Adrenal gland (tissue), 19 donors: ENCODE measurements at places on chromosomes 11 and 22. TPM values are rescaled to one million over a fixed set of nuclear protein-coding genes. Genes with fewer than 3 reads are reported as not detected.

ST3GAL4 gene
- polyA plus RNA-seq = 254 TPM

GRCh38 chr11:111977146-111978027, 40.2 kb downstream of the DIXDC1 start:
- peaks cover 31% of the 10 kb centered on the region for H3K4me1 ChIP-seq
- no peak overlapping the region for H3K4me3 ChIP-seq
- no peaks in the 10 kb centered on the region for H3K27me3 ChIP-seq
- peak overlapping the region; percentile 80 for H3K27ac ChIP-seq
- DNase-seq = peak; percentile 85

TBC1D10A gene
- 23.2 TPM for polyA plus RNA-seq

RPS6KA4 gene
- polyA plus RNA-seq = 14.4 TPM

DNA sequence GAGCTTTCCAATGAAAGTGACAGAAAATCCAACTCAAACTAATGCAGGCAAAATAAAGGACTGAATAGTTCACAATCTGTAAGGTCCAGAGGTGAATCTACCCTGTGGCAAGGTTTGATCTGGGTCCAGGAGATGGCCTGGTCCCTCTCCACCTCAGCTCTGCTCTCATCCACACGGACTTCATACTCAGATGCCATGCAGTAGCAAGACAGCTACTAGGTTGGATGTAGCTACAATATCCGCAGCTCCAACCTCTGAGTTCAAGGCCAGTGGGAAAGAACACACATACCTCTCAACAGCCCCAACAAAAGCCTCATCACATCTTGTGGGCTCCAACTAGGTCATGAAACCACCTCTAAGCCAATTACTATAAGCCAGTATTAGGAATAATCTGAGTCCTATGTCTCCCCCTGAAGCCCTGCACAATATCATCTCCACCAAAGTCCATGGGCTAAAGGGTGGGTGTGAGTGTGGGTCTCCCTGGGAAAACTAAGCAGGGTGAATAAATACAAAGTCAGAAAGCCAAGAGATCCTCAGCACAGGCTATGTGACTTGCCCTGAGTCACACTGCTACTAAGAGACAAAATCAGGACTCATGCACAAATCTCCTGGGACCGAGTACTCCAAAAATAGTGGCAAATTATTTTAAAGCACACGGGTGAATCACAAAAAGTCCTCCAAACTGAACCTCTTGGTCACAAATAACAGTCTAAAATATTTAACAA, 78.8 kb downstream of the LARGE1 start:
- no peak overlapping the region for H3K4me3 ChIP-seq
- H3K36me3 ChIP-seq = no peaks in the 10 kb centered on the region
- H3K4me1 ChIP-seq = peaks cover 13% of the 10 kb centered on the region
- no peak for DNase-seq

RHOD gene
- 9.9 TPM for polyA plus RNA-seq

GRCh38 chr11:94788396-94788795, 20.2 kb downstream of the AMOTL1 start:
- no peak overlapping the region for H3K4me3 ChIP-seq
- H3K4me1 ChIP-seq = no peaks in the 10 kb centered on the region
- H3K36me3 ChIP-seq = no peaks in the 10 kb centered on the region

GRCh38 chr22:36180038-36180880, 19.7 kb upstream of the APOL3 start:
- H3K36me3 ChIP-seq = no peaks in the 10 kb centered on the region
- H3K27ac ChIP-seq = no peak overlapping the region
- no peaks in the 10 kb centered on the region for H3K27me3 ChIP-seq
- no peaks in the 10 kb centered on the region for H3K4me1 ChIP-seq

GRCh38 chr11:69477086-69477485, 4.4 kb upstream of the LINC01488 start:
- no peak overlapping the region for H3K27ac ChIP-seq
- no peak for DNase-seq
- H3K36me3 ChIP-seq = no peaks in the 10 kb centered on the region
- peaks cover 4% of the 10 kb centered on the region for H3K27me3 ChIP-seq

GRCh38 chr11:17600316-17601255, 53.5 kb downstream of the OTOG start:
- no peak overlapping the region for H3K4me3 ChIP-seq
- H3K4me1 ChIP-seq = no peaks in the 10 kb centered on the region
- no peak for DNase-seq
- no peak overlapping the region for H3K27ac ChIP-seq
- no peaks in the 10 kb centered on the region for H3K36me3 ChIP-seq
- no peaks in the 10 kb centered on the region for H3K27me3 ChIP-seq

DUSP8 gene
- polyA plus RNA-seq = 2.4 TPM

DNA sequence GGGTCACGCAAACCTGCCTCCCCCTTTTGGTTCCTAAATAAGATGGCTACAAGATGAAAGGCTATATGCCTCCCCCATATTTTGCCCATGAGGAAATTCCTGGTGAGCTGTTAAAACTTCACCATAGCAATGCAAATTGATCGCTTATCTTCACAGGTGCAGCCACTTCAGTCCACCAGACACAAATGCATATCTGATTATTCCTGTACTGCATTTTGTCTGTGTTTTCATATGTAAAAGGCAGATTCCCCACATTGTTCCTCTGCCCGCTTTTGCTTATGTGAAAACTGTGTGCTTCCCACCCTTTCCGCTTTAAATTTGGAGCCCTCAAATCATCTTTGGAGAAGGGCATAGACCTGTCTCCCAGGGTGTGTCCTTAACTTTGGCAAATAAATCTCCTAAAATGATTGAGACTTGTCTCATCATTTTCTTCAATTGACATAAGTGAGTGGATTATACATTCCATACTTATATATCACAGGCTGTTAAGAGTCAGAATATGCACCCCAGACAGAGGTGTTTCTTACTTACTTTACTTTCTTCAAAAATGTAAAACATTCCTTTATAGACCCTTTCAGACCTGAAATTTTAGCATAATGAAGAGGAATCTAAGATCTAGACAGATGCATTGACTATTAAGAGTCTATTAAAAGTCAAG, 116.4 kb downstream of the CASP12 start:
- no peaks in the 10 kb centered on the region for H3K27me3 ChIP-seq
- no peak overlapping the region for H3K4me3 ChIP-seq
- no peaks in the 10 kb centered on the region for H3K4me1 ChIP-seq
- H3K27ac ChIP-seq = no peak overlapping the region
- H3K36me3 ChIP-seq = no peaks in the 10 kb centered on the region

ASPHD2 gene
- polyA plus RNA-seq = 0.84 TPM

DNA sequence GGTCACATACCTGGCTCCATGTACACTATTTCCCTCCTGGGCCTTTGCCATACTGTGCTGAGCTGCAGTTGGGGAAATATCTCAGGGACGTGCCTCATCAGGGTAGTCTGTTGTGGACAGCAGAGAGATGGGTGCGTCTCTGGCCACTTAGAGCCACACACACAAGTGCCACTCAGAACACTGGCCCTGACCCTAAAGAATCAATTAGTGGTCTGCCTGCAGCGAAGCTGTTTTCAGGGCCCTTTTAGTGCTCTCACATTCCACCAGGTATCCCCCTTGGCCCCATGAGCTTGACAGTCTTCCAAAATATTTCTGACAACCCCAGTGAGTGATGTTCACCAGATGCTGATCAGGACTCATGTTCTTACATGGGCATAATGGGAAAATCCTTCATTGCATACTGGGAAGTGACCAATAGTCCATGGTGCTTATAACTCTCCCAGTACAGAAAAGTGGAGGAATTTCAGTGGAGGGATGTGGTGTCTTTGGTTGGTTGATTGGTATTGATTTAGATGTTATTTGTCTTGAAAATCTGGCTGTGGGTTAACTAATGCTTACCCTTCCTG, 66.1 kb downstream of the ME3 start:
- DNase-seq = no peak
- no peak overlapping the region for H3K4me3 ChIP-seq
- H3K36me3 ChIP-seq = no peaks in the 10 kb centered on the region

DNAJB7 gene
- polyA plus RNA-seq = not detected

DNA sequence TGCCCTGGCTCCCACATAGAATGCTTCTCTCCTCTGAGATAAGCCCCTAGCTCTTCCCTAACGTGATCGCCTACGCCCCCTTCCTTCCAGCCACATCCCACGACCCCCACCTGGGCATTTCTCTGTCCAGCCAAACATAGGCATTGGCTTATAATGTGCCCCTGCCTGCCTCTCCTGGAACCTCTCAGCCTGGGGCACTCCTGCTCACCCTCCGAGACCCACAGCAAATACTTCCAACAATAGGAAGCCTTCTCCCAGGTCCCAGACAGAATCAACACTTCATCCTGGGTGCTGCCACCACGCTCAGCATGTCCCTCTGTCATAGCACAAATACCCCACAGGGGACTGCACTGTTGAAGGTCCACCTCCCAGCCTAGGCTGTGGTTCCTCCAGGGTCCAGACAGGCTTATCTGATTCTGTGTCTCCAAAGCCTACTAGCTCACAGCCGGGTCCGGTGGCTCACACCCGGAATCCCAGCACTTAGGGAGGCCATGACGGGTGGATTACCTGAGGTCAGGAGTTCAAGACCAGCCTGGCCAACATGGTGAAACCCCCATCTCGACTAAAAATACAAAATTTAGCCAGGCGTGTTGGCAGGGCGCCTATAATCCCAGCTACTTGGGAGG, 24.2 kb upstream of the TMPRSS4 start:
- peak; percentile 49 for DNase-seq
- no peak overlapping the region for H3K4me3 ChIP-seq
- no peaks in the 10 kb centered on the region for H3K36me3 ChIP-seq
- no peaks in the 10 kb centered on the region for H3K27me3 ChIP-seq
- H3K27ac ChIP-seq = no peak overlapping the region
- no peaks in the 10 kb centered on the region for H3K4me1 ChIP-seq

- H3K4me3 ChIP-seq = no peak overlapping the region
- no peaks in the 10 kb centered on the region for H3K27me3 ChIP-seq
- no peaks in the 10 kb centered on the region for H3K4me1 ChIP-seq
These were observed 32.4 kb downstream of the TTC28 start for GRCh38 chr22:28647216-28647615.

SHISAL1 gene
- polyA plus RNA-seq = 0.71 TPM

- DNase-seq = no peak
- no peaks in the 10 kb centered on the region for H3K27me3 ChIP-seq
- peaks cover 8% of the 10 kb centered on the region for H3K4me1 ChIP-seq
- H3K36me3 ChIP-seq = no peaks in the 10 kb centered on the region
- H3K4me3 ChIP-seq = no peak overlapping the region
- H3K27ac ChIP-seq = no peak overlapping the region
These were observed 41.2 kb upstream of the MICAL2 start for GRCh38 chr11:12069066-12069676.

GRCh38 chr11:12170984-12171383, 60.6 kb downstream of the MICAL2 start:
- no peak overlapping the region for H3K4me3 ChIP-seq
- no peak for DNase-seq
- no peaks in the 10 kb centered on the region for H3K27me3 ChIP-seq
- no peak overlapping the region for H3K27ac ChIP-seq

DNA sequence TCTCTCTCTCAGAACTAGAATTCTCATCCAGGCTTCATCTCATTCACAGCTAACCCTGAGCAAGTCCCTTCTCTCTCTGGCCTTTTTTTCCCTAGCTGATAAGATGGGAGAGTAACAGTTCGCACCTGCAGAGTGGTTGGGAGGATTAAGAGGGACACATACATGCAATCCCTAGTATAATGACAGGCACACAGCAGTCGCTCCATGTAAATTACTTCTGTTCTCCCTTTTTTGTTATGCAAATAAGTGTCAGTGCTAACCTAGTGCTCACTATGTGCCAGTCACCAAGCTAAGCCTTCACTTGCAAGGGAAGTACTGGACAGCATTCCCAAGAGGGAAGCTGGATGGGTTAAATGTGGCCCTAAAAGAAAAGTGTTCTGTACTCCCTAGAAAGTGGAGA, 63.4 kb downstream of the TENM4 start:
- no peak for DNase-seq
- H3K36me3 ChIP-seq = no peaks in the 10 kb centered on the region
- H3K27ac ChIP-seq = no peak overlapping the region
- no peaks in the 10 kb centered on the region for H3K4me1 ChIP-seq
- H3K4me3 ChIP-seq = no peak overlapping the region

DNA sequence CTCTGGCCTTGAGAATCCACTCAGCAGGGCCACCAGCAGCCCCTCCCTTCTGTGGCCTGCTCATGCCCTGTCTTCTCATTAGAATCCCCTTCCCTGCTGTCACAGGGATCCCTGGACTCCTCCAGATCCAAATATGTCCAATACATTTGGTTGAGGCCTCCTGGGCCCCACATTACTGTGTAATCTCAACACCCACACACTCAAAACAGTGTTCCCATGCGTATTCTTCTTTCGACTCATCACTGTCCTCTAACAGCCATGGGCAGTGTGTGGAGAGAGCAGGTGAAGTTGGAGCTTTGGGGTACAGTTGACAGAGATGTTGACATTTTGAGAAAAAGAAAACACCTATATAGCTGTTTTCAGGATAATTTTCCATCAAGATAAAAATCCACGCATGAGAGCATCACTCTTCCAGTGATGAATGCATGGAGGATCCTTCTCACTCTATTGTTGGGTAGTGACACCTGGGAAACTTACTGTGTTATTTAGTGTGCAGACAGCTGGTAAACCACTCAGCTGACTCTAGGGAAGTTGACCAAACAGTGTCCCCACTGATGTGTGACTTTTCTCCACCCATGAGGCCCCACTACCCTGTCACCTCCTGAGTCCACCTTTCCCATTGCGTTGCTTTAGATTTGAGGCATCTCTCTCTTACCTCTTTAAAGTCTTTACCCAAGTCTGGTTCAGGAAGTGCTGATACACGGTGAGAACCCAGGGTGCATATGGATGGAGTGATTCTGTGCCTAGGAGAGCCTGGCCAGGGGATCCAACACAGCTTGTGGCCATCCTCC, 28.7 kb upstream of the VPREB1 start:
- no peak for DNase-seq
- H3K27me3 ChIP-seq = no peaks in the 10 kb centered on the region
- H3K4me3 ChIP-seq = no peak overlapping the region
- no peaks in the 10 kb centered on the region for H3K4me1 ChIP-seq
- H3K27ac ChIP-seq = no peak overlapping the region

DNA sequence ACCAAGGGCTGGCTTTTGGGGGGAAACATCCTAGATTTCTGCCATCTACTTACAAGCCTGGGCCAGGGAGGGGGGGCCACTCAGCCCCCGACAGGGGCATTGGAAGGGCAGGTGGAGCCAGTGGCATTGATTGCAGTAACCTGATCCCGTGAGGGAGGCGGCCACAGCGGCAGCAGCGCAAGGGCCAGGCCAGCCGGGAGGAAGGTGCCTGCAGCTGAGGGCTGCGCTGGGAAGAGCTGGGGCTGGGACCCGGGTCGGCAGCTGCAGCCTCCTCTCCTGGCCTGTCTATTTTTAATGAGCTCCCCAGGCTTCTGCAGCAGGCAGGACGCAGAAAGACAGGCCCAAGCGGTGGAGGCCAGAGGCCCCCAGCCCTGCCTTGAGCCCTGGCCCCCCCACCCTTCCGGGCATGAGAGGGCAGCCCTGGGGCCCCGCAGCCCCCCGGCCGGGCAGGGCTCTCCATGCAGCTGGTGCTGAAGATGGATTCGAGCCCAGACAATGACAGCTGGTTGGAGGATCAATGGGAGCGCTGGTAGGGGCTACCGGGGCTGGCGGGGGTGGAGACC, 10.6 kb downstream of the FREY1 start:
- H3K27ac ChIP-seq = no peak overlapping the region
- no peaks in the 10 kb centered on the region for H3K27me3 ChIP-seq
- H3K4me3 ChIP-seq = no peak overlapping the region
- DNase-seq = no peak
- peaks cover 13% of the 10 kb centered on the region for H3K4me1 ChIP-seq

SYT7 gene
- 6.5 TPM for polyA plus RNA-seq
